ENCODE measurements at places on chromosomes 1 and 21.

DNA sequence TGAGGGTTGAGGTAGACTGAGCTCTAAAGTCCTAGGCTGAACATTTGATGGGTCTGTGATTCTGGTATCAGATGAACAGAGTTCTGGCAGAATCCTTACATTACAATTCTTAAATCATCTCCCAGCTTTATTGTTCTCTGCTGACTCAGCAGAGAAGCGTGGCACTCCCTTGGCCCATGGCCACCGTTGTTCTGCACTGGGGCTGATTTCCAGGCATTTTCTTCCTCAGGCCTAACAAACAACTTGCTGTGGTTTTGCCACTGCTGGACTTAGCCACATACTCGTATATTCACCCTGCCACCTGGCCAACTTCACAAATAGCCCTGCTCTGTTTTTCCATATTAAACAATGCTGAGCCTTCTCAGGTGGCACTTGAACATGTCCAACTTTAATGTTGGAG lies 223.2 kb downstream of the TNR start:
- DNase-seq, result no peak

DNA sequence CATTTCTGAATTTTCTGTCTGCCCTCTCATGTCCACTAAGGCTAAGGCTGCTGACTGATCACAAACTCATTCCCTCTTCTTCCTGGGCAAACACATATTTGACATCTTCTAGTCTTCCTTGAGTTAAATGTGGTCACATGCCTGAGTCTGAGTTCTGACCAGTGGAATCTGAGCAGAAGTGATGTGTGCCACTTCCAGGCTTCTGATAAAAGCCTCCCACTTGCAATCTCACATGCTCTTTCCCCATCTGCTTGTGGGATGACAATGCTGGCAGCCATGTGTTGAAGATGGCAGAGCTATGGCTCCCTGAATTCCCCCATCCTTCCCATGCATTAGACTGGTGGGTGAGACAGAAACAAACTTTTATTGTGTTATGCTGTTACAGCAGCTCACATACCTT lies 149.9 kb upstream of the ZNF648 start:
- no peak for DNase-seq

DNA sequence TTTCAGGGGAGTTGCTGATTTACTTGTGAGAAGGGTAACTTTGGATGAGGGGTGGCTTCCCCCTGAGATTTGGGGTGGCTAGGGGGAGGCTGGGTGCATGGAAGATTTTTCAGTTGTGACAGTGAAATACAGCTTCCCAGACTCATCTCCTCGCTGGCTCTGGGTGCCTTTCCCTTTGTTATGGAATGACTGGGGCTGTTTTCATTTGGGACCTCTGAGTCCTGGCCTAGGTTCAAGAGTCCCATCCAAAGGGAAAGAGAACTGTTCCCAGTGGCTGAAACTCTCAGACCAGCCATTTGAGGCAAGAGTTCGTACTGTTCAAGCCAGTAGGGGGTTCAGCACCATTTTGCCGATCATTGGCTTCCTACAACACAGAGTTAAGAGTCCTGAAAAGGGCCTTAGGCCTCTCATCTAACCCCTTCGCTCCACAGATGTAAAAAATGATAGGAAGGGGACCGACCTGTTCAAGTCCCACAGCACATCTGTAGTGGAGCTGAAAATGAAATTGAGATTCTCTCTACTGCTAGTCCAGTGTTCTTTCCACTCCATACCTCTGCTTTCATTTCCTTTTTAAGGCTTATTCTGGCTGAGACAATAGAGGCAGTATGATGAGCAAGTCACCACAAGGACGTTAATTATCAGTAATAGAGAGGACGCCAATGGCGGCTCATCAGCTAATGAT lies 958 bp downstream of the DDR2 start:
- no peak for DNase-seq

GRCh38 chr1:44775930-44776729 lies 790 bp downstream of the RPS8 start:
- DNase-seq, result peak; percentile 55

DNA sequence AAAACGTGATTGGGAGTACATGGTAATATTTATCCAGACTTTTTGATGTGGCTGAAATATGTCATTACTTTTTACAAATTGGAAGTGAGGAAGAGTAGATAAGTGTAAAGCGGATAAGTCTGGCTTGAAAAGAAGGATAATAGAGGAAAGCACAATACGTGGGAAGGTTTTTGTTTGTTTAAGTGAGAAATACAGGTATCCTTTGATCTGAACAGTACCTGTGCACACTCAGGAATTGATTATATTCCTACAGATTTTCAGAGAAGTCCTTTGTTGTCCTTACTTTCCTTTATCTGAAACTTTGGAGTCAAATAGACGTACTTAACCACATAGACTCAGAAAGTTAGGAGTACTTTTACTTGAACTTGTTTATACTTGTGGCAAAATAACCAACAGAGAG lies 20.2 kb downstream of the CCDC18 start:
- DNase-seq, result no peak

DNA sequence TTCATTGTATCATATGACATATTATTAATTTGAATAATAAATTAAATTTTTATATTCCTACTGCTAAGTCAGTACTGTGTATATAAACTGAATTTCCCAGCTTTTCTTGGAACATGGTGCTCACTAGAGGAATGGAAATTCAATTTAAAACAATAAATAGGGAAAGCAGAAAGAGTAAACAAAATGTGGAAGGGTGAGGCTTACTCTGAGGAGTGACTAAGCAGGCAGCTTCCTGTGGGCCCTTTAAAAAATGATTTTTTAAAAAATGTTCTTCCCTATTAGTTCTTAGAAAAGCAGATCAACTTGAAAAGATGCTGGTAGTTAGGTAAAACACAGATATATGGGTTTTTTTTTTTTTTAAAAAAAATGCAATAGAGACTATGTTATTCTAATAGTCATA lies 49.5 kb upstream of the S1PR1 start:
- DNase-seq, result no peak

GRCh38 chr1:186845576-186846210 lies 16.9 kb downstream of the PLA2G4A start:
- no peak for DNase-seq

DNA sequence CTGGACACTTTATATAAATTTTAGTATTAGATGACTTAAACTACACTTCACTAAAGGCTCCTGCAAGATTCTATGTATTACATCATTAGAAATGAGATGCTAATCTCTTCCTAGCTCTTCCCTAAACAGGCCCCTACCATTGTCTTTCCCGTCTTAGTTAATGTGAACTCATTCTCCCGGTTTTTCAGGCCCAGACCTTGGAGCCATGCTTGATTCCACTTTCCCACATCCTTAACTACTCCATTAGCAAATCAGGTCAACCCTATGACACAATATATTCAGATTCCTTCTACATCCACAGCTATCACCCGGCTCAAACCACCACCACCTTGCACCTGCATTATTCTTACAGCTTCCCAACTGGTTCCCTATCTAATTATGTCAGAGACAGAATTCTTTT lies 73.3 kb downstream of the NVL start:
- no peak for DNase-seq

DNA sequence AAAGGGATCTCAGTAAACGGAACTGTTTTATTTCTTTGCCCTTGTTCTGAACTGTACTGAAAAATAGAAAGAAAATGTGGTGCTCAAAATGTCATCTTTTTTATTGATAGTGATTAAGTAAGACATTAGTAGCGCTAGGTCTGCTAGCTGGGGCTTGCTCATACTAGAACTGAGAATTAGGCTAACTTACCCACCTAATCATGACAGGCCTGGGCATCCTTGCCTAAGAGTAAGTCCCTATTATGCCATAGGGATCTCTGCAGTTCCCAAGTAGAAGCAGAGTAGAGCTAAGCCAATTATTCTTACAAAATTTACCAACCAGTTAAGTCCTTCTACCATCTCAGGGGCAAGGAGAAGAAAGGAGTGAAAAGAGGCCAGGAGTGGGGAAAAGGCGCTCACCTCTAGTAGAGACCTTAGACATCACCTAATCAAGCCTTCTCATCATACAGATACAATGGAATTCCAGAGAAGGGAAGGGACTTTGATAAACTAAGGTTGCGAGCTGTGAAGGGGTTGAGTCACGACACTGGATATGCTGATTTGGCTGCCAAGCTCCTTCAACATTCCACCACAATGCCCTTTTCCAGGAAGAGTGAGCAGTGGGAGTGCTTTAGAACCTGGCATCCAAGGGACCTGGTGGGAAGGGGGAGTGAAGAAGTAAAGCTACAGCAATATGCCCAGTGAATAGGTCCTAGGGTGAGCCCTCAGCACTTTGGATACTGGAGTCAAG lies 27.7 kb upstream of the RPTN start:
- DNase-seq, result no peak

GRCh38 chr1:245686446-245687030 lies 531.8 kb downstream of the KIF26B start:
- DNase-seq, result no peak

DNA sequence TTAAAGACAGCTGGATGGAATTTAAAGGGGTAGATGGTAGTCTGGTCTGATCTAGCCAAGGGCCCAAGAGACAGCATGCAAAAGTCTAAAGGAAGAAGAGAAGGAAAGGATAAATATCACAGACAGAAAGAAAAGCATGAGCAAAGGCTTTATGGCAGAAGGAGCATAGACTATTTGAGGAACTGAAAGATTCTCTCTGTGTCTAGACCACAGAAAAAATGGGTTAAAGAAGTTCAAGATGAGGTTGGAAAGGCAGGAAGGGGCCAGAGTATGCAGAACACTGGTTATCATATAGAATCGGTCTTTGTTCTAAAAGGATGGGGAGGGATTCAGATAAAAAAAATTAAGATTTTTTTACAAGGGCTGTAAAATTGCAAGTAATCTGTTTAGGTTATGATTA lies 136.8 kb upstream of the SGIP1 start:
- DNase-seq, result no peak

- DNase-seq, result no peak
These were observed 510 bp upstream of the UBIAD1 start for GRCh38 chr1:11272544-11272831.

DNA sequence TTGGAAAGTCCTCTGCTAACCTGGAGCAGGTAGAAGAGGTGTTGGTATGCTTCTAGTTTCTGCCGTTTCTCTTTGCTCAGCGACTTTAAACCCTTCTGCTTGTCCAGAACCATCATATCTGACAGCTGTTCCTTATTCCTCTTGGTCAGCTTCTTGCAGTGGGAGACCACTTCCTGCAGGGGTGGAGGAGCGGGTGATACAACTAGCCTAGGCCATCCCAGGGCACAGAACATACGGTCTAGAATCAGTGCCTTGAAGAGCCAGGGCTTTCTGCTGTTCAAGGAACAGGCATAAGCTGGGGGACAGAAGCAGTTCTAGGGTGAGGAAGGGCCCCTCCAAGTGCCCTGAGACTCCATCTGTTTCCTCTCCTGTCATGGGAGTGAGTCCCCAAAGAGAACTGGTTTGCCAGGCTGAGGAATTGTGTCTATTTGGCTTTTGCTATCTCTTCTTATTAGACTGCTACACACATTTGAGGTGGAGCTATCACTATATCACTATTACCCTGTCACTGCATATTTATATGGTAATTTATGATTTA lies 32.5 kb downstream of the IQGAP3 start:
- DNase-seq, result no peak

DNA sequence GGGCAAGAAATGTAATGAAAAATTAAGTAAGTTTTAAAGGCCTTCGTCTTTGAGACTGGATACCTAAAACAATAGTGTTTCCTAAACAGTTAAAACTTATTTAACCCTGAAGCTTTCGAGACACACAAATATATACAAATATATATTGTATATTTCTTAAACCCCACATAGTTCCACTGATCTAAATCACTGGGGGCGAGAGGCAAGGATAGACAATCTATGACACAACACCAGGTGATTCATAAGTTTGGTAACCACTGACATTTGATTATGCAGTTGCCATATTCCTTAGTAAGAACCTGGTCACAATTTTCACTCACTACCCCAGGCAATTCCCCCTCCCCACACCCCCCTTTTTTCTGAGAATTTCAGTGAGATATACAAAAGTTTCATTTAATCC lies 55.3 kb upstream of the BOLA1 start:
- peak; percentile 34 for DNase-seq

GRCh38 chr1:86472767-86473166 lies 4.0 kb downstream of the CLCA1 start:
- no peak for DNase-seq

- DNase-seq, result no peak
These were observed 916.2 kb upstream of the B3GALT2 start for GRCh38 chr1:194102607-194103006.

- peak; percentile 91 for DNase-seq
These were observed 3.2 kb downstream of the ATP8B2 start for GRCh38 chr1:154328318-154329151.

DNA sequence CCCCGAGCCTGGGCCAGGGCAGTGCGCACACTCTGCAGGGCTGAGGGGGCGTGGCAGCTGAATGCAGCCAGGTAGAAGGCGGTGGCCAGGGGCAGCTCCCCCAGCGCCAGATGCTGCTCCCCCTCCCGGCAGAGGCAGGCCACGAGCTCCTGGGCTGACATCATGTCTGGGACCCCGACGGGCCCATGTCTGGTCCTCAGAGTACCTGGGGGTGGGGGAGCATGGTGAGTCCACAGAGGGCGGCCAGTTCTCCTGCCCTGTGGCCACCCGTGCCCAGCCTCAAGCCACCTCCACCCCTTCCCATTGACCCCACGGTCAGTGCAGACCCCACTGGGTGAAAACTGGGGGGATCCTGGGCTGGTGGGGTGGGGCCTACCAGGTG lies 838 bp downstream of the TTC34 start:
- no peak for DNase-seq

DNA sequence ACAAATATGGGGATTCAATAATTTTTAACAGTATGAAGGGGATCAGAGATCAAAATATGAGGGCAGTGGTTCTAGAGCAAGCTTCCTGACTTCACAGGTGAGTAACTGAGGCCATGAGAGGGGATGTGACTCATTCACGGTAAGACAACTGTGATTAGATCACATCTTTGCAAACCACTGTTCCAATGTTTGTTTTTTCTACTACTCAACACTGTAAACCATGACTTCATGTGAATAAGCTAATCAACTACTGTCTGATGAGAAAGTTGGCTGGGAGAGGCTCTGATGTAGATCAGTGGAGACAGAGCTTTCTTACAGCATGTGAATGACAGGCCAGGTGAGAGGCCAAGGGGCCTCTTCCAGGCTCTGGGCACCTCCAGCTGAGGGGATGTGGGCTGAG lies 84.7 kb downstream of the BRINP2 start:
- DNase-seq, result no peak

- DNase-seq, result no peak
These were observed 19.7 kb upstream of the IFNLR1 start for GRCh38 chr1:24206516-24207394.

DNA sequence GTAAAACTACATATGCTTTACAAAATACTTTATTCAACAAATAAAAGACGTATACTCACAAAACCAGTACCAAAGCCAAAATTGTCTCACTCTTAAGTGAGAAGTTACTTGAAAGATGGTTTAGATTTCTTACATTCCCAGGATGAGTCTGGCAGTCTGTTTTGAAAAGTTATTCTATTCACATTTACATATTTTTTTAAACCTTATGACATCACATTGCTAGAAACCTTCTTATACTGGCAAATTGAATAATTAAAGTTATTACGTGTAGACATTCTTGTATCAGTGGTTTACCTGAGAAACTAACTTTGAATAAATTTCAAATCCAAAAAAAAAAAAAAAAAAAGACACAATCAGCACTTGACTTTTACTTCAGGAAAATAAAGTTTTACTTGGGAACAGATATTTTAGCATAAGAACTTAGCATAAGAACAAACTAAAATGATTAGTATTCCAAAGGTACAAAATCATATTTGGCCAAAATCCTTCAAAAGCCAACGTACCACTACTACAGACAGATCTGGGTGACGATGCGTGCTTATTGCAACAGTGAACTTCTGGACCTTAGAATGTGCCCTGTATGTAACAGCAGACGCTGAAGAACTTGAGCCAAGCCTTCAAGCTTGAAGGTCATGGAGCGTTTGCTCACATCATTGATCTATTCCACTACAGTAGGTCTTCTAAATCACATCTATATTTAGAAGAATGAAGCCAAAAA lies 2.5 kb downstream of the CDC42BPA start:
- DNase-seq, result no peak
